CD4-positive, alpha-beta T cell treated with Interleukin-17A for 1 hour (primary cell): ENCODE measurements at places on chromosomes 16 and 17.

GRCh38 chr16:4917117-4917516 lies 19.8 kb downstream of the PPL start:
- DNase-seq, result no peak

DNA sequence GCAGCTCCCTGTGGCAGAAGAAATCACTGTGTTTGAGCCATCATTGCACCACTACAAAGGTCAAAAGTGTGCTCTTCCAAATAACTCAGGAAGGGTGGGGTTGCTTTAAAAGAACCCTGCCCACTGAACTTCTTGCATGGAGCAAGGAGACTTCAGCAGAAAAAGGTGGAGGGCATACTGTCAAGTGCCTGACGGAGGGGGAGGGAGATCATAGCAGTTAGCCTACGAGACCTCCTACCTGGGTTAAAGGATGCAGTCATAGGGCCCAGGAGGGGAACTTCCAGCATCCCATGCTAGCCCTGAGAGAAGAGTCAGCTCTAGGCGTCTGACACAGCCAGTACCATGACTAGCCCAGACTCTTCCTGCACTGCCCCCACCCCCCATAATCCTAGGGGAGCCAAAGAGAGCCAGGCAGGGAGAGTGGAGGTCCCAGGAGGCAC lies 45.3 kb upstream of the MSI2 start:
- DNase-seq, result no peak

DNA sequence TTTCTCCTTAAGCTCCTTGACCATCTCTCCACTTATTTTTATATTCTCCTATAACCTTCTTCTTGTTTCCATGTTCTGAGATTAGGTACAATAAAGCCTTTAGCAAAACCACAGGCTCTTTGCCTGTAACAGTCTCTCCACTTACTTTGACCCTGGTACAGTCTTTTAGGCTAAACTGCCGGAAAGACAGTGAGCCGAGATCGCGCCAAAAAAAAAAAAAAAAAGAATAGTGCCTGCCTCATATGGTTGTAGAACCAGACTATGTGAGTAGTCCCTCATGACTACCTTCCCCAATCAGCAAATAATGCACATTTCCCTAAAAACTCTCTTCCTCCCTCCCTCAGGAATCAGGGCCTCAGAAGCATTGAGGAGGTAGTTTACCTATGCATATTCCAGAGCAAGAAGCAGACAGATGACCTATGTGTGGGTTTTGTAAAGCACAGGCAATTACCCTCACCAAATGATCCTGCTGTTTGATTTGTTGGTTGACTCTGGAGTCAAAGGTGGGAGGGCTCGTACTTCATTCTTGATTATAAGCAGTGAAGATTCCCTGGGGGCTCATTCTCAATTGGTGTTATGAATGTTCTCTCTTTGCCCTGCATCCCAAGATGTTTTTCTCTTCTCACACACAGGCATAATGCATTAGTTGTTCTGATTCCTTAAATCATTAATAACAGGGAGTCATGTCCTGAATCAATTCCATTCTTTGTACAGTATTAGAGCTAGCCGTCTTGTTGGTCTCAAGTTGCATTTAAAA lies 8.9 kb upstream of the NME1 start:
- DNase-seq, result no peak

DNA sequence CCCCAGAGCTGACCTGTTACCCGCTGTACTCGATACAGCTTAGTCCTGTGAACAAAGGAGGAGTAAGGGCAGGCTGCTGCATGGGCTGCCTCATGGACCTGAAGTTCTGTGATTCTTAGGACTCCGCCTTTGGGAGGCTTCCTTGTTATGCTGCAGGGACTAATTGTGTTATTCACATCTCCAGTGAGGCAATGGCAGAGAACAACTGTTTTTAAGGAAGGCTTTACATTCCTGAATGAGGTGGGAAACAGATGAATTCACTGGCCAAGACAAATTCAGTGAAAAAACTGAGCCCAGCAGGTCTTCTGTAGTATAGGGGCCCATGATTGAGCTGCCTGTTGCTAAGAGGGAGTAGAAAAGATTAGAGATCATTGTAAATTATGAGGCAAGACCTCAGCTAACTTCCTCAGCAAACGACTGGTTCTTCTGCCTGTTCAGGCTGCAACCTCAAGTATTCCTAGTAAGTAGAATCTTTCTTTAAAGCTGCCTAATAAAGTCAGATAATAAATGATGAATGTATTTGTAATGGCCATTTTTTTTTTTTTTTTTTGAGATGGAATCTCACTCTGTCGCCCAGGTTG lies 26.3 kb downstream of the ADORA2B start:
- no peak for DNase-seq

DNA sequence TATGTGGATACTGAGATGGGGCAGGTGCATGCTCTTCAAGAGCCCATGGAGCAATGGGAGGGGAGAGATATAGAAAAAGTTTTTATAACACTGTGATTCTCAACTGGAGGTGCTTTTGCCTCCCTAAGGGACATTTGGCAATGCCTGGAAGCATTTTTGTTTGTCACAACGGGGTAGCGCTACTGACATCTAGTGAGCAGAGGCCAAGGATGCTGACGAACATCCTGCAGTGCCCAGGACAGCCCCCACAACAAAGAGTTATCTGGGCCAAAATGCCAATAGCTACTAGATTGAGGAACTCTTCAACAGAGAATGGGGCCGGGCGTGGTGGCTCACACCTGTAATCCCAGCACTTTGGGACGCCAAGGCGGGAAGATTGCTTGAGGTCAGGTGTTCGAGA lies 67.2 kb upstream of the CLEC3A start:
- DNase-seq, result no peak

GRCh38 chr16:68790944-68791343 lies 52.4 kb upstream of the TANGO6 start:
- DNase-seq, result no peak

- DNase-seq, result no peak
Observed at GRCh38 chr16:29978564-29979270, 5.0 kb downstream of the TAOK2 start.
